ENCODE measurements at places on chromosomes 2 and 18.

GRCh38 chr2:26847307-26847654 is 651 bp upstream of the DPYSL5 start:
- peaks cover 24% of the 10 kb centered on the region for H3K4me1 ChIP-seq
- peak overlapping the region; percentile 26 for H3K4me3 ChIP-seq
- peaks cover 73% of the 10 kb centered on the region for H3K27me3 ChIP-seq
- no peak overlapping the region for H3K27ac ChIP-seq
- no peak for ATAC-seq
- no peaks in the 10 kb centered on the region for H3K36me3 ChIP-seq

GRCh38 chr18:26719896-26720295 is 145.6 kb downstream of the AQP4 start:
- no peaks in the 10 kb centered on the region for H3K4me1 ChIP-seq
- H3K27ac ChIP-seq = no peak overlapping the region
- peaks cover 21% of the 10 kb centered on the region for H3K27me3 ChIP-seq
- H3K36me3 ChIP-seq = no peaks in the 10 kb centered on the region

- no peaks in the 10 kb centered on the region for H3K27me3 ChIP-seq
- H3K4me3 ChIP-seq = peak overlapping the region; percentile 93
- H3K27ac ChIP-seq = peak overlapping the region; percentile 97
- peaks cover 24% of the 10 kb centered on the region for H3K4me1 ChIP-seq
Measured at GRCh38 chr2:127525691-127526131, 578 bp downstream of the IWS1 start.

DNA sequence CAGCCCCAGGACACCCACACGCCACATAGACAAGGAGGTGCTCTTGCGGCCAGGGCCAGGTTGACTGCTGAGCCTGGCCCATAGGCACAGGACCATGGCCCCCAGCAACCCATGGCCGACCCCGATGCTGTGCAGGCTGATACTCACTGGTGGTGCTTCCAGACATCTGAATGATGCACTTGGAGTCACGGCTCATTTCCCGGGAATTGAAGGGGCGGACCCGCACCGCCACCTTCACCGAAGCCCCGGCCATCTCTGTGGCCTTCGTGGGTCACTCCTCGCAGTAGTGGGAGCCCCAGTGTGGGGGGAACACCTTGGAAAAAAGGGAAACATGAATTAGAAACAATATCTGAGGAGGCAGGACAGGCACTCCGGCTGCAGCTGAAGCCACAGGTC is 22.5 kb downstream of the KIF1A start:
- no peaks in the 10 kb centered on the region for H3K4me1 ChIP-seq
- no peak overlapping the region for H3K27ac ChIP-seq
- H3K36me3 ChIP-seq = no peaks in the 10 kb centered on the region
- no peak overlapping the region for H3K4me3 ChIP-seq
- peaks cover 82% of the 10 kb centered on the region for H3K27me3 ChIP-seq

DNA sequence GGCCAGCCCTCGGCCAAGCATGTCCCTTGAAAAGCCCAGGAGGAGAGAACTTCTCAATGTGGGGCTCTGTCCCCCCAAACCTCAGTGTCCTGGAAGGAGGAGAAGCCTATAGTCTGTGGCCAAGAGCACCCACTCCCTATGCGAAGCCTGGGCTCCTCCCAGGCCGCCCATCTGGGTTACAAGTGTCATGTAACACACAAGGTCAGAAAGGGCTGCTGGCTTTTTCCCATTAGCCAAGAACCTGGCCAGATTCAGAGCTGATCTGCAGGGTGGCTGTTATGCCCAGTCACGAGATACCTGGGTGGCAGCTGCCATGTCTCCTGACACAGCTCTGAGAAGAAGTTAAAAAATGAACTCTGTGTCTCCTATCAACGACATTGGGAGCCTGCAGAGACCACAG is 170.7 kb downstream of the TNS1 start:
- no peaks in the 10 kb centered on the region for H3K4me1 ChIP-seq
- no peak overlapping the region for H3K4me3 ChIP-seq
- no peak for ATAC-seq
- H3K27ac ChIP-seq = no peak overlapping the region
